ENCODE measurements at places on chromosomes 5 and 9.

DNA sequence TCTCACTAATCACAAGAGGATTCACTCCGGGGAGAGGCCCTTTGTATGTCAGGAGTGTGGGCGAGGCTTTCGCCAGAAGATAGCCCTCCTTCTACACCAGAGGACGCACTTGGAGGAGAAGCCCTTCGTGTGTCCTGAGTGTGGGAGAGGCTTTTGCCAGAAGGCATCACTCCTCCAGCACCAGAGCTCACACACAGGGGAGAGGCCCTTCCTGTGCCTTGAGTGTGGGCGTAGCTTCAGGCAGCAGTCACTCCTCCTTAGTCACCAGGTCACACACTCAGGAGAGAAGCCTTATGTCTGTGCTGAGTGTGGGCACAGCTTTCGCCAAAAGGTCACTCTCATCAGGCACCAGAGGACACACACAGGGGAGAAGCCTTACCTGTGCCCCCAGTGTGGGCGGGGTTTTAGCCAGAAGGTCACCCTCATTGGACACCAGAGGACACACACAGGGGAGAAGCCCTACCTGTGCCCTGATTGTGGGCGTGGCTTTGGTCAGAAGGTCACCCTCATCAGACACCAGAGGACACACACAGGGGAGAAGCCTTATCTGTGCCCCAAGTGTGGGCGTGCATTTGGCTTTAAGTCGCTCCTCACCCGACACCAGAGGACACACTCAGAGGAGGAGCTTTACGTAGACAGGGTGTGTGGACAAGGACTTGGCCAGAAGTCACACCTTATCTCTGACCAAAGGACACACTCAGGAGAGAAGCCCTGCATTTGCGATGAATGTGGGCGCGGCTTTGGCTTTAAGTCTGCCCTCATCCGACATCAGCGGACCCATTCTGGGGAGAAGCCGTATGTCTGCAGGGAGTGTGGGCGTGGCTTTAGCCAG lies 27.8 kb downstream of the NUTM2F start:
- DNase-seq, result no peak

GRCh38 chr5:33938507-33938796 lies 2.3 kb downstream of the RXFP3 start:
- no peak for DNase-seq

DNA sequence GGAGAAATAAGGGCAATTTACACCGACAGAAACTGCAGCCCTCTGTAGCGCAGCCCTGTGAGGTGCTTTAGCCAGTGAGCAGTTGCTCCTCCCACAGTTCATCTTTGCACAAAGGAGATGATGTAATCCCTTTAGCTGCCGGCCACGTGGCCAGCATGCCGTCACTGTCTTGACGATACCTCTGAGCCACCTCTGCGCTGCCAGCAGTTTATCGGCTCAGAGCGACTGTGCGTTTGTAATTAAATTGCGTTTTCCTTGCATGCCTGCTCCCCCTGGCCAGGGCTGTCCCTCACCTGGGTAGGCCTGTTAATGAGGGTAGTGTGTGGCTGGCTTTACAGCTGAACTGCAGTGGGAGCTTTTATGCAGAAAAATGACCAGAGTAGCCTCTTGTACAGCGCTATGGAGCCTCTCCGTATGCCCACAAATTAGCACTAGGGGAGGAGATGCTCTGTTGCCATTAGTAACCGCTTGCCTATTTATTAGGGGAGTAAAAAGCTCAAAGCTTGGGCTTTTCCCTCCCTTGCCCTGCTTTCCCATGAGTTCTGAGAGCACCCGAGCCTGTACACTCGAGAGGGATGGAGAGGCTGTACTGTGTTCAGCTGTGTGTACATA lies 107.0 kb downstream of the TRIO start:
- DNase-seq, result no peak

- no peak for DNase-seq
These were observed 264.0 kb upstream of the MEF2C start for GRCh38 chr5:89147031-89147430.

- peak; percentile 82 for DNase-seq
These were observed 3.4 kb downstream of the SLC6A19 start for GRCh38 chr5:1204693-1205242.

DNA sequence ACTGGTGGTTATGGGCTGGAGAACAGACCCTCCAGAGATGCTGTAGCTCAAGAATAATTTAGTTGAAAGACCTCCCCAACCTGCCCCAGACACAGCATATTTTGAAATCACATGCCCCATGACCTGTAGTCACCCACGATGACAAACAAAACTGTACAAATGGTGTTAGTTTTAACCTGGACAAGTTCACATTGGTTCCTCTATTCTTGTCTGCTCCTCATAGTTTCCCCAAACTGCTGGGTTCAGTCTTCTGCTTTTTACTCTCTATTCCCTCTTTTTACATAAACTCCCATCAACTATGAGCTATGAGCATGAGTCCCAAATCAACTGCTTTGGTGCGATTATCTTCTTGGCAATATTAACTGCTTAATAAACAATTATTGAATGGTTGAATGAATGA lies 365.3 kb upstream of the CLINT1 start:
- no peak for DNase-seq

- DNase-seq, result no peak
These were observed 234.2 kb upstream of the ADAMTS16 start for GRCh38 chr5:4905674-4906520.

DNA sequence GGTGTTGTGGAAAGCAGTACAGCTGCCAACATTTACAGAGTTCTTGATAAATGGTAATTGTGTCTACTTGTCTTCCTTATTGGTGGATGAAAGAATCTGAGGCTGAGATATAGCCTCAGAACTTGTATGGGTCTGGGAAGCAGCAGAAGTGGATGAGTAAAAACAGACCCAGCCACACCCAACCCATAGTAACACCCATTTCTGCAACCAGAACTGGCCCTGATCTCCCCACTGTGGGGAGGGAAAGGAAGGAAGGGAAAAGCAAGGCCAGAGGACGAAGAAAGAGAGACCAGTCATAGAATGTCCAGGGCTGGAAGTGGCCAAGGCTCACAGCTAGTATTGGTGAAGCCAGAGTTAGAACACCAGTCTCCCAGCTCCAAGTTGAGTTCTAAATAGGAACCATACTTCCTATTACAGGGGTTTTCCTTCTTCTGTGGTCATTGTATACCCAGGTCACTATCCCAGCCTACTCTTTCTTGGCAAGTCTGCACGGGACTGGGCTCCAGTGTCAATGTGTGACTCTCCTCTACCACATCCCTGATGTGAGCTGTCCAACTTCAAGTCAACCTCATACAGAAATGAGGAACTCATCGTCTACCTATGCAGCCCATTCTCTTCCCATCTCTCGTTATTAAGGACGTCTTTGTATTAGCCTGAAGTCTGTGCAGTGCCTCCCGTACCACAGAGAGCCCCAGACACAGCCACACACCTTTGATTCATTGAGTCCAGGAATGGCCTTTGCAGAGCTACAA lies 35.9 kb downstream of the ITK start:
- DNase-seq, result no peak

- DNase-seq, result no peak
These were observed 101.1 kb upstream of the GNAQ start for GRCh38 chr9:78132701-78133058.

DNA sequence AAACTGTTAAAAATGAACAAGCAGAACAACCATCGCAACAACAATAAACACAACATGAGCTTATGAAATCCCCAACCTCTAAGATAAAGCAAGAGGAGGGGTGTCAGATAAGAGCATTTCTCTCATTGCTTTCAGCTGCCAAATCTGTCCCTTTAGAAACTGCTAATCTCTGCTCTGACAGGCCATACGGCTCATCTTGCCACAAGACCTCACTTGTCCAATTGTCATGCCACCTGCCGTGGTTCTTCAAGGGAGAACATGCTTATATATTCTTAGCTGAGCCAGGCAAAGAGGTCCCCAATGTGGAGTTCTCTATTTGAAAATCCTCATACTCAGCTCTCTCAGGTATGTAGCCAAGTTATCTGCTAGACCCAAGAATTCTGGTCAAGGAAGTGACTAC lies 405.0 kb upstream of the TNC start:
- DNase-seq, result no peak

- DNase-seq, result no peak
These were observed 92.6 kb downstream of the OSMR start for GRCh38 chr5:38938424-38938823.

GRCh38 chr9:2657427-2657826 lies 35.8 kb downstream of the VLDLR start:
- no peak for DNase-seq

DNA sequence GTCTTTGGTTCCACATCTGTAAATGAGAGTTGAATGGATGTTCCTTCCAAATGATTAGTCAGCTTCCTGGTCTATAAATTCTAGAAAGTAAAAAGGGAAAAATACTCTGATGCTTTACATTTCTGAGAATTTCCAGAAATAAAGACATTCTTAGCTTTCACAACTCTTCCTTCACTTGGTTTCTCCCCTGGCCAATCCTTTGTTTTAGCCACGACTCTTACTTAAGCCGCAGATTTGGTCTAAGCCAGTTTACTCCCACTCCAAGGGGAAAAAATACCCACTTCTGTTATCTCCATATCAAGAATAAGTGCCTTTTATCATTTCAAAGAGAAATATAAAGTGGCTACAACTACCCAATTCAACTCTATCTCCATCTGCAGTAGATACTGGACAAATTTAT lies 29.7 kb downstream of the PWWP2A start:
- no peak for DNase-seq

GRCh38 chr5:45623832-45624231 lies 72.3 kb downstream of the HCN1 start:
- DNase-seq, result no peak

- DNase-seq, result no peak
These were observed 72.4 kb upstream of the CXCL14 start for GRCh38 chr5:135651156-135651555.

DNA sequence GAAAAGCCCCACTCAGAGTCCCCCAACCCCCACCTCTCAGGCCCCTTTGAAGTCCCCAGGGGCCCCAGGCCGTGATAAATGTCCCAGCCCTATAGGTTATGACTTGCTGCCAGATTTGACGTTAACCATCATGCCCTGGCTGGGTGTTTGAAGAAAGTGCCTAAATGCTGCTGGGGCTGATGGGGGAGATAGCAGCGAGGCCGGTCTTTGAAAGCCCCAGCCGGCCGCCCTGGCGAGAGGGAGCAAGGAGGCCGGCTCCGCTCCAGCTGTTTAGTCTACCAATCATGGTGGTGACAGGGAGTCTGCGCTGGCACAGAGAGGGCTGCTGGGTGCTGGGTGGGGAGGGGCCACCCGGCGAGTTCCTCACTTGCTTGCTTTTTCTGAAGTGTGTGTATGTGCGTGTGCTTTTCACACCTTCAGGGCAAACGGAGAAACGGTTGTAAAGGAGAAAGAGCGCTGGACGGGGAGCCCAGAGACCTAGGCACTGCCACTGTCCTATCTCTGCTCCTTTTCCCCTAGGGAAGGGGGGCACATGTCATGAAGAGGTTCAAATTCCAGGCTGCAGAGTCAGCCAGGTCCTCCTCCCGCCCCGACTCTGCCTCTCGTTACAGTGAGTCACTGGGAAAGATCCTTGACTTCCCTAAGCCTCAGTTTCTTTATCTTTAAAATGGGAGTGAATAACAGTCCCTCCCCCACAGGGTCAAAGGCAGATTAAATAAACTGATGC lies 126.1 kb upstream of the HAND1 start:
- DNase-seq, result peak; percentile 46

- DNase-seq, result no peak
These were observed 138.7 kb downstream of the UGCG start for GRCh38 chr9:112035166-112035826.

DNA sequence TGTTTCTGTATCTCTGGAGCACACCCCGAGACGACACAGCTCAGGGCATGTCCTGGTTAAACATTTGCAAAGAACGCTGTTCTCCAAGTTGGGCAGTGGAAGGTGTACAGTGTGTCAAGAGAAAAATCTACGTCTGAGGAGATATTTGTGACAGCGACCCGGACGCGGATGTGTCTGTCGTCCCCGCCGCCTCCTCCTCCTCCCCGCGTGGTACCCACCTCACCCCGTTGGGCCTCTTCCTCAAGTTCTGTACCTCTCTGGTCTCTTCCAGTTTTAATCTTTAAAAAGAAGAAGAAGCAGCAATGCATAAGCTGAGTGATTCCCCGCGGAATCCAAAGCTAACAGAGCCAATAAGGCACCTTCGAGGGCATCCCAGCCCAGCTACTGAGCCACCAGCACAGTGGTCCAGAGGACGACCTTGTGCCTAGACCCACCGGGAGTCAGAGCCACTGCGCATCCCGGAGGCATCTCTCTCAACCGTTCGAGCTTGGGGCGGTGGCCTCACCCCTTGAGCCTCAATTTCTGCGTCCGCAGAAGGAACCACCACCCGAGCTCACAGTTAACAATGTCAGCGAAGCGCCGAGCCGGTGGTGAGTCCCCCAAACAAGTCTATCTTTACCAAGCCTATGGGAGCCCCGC lies 467 bp downstream of the C9orf78 start:
- DNase-seq, result no peak

- no peak for DNase-seq
These were observed 12.8 kb downstream of the CEP78 start for GRCh38 chr9:78248635-78249034.

- no peak for DNase-seq
These were observed 29.0 kb upstream of the CCDC112 start for GRCh38 chr5:115325296-115325959.

DNA sequence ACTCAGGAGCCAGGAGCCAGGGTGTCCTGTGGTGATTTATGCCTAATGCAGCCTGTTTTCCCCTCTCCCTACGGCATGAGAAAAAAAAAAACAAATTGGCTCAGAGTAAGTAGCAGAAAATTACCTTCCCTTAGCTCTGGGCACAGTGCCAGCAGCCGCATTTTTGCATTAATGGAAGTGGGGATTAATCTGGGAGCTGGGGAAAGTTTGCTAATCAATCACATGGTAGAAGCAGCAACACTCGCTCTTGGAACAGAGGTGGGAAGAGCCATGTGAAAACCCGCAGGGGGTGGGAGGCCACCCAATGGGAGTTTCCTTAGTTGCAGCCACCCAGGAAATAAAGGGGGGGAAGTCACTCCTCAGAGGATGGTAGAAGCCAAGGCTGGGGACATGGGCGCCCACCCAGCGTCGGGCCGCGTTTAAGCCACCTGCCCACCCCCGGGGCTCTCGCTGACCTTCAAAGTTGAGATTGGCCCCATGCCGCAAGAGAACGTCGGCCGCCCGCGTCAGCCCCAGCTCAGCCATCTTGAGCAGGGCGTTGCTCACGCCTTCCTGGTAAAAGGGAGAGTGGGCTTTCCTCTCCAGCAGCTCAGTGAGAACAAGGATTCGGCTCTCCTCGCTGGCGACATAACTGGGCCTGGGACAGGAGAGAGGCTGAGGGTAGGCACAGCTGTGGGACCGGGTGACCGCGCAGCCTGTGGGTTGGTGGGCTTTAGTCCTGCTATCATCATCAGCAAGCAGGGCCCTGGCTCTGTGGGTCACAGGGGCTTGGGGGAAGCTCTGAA lies 1.7 kb downstream of the ASB6 start:
- no peak for DNase-seq

DNA sequence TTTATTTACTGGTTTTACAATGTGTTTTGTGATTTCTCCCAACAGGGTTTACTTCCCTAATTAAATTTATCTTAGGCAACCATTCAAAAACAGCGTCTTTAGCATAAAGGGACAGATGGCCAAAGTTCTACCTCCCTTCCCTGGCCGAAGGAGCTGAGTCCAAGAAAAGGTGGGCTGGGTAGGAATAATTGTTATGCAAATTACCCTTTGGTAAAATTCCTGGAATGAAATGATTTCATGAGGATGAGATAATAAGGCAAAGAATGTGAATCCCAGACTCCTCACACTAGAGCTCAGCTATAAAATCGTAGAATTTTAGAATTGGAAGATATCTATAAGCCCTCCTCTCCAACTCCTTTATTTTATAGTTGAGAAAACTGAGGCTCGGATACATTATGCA lies 119.6 kb downstream of the SGCD start:
- no peak for DNase-seq
